ENCODE measurements at places on chromosomes 16 and 17. TPM values are rescaled to one million over a fixed set of nuclear protein-coding genes. Genes with fewer than 3 reads are reported as not detected.

- no peak for DNase-seq
These were observed 50.8 kb downstream of the TOM1L2 start for GRCh38 chr17:17921192-17922069.

Gene TOP2A
- 1.4 TPM for total RNA-seq

DNA sequence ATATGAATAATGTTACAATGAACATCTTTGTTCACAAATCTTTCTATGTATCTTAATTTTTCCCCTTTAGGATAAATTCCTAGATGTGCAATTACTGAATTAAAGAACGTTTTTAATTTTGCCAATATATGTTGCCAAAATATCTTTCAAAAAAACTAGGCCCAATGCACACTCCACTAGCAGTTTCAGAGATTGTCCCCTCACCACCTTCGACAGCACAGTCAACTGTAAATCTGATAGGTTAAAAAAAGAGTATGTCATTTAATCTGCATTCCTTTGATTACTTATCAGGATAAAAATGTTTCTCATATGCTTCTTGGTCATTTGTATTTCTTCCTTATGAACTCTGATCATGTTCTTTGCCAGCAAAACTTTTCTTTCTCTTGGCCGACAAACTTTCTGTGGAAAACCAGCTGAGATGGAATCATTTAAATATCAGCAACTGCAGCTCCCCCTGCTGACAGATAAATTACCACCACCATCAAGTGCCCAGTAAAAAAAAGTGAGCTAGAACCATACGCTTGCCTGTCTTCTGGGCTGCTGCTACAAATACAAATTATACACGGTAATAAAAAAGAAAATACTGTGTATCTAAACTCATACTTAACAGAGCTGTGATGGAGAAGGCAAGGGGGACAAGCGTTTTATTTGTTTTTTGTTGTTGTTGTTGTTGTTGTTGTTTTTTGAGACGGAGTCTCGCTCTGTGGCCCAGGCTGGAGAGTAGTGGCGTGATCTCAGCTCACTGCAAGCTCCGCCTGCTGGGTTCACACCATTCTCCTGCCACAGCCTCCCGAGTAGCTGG is 19.6 kb upstream of the KANSL1 start:
- DNase-seq = peak; percentile 92

GRCh38 chr17:45284176-45285140 is 22.6 kb upstream of the SPATA32 start:
- no peak for DNase-seq

GRCh38 chr17:29577385-29578211 is 9.1 kb downstream of the TP53I13 start:
- DNase-seq = no peak

GRCh38 chr17:7955414-7956227 is 23.6 kb downstream of the CNTROB start:
- no peak for DNase-seq

- no peak for DNase-seq
These were observed 46.5 kb downstream of the VAT1L start for GRCh38 chr16:77834635-77835540.

GRCh38 chr16:1471569-1472194 is 3.1 kb downstream of the CLCN7 start:
- DNase-seq = no peak

Gene KCNJ18
- not detected for total RNA-seq

Gene ABCA9
- 26.6 TPM for total RNA-seq

Gene ZNF385C
- total RNA-seq = not detected

- DNase-seq = no peak
These were observed 19.3 kb downstream of the PEMT start for GRCh38 chr17:17572010-17572785.

DNA sequence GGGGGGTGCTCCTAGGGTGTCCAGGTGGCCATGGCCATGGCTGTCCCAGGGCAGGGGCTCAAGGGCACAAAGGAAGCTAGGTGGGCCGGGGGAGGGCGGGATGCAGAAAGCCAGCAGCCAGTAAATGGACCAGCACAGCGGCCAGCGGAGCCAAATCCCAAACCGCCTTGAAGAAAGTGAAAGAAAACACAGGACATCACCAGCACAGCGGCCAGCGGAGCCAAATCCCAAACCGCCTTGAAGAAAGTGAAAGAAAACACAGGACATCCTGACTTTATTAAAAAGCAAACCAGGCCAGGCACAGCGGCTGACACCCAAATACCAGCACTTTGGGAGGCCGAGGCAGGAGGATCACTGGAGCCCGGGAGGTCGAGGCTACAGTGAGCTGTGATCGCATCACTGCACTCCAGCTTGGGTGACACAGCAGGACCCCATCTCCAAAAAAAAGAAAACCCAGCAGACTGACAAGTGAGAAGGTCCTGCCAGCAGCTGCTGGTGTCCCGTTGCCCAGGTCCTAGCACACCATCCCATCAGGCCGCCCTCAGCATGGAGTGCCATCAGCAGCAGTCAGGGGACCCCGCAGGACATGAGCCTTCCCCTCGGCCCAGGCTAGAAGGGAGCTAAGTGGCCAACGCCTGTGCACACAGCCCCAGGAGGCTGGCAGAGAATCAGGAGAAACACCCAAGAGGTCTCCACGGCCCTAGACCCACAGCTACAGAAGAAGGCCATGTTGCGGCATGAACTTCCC is 17.0 kb downstream of the SLC38A10 start:
- DNase-seq = no peak

DNA sequence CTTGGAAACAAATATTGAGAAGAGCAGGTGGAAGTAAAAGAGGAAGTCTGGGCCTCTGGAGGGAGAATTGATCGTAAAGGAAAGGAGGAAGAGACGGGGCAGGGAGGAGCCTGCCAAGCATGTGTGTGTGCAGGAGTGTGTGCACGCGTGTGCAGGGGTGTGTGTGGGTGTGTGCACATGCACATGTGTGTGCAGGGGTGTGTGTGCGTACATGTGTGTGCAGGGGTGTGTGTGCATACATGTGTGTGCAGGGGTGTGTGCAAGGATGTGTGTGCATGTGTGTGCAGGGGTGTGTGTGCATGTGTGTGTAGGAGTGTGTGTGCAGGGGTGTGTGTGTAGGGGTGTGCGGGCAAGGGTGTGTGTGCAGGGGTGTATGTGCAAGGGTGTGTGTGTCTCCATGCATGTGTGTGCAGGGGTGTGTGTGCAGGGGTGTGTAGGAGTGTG is 10.0 kb downstream of the CEP295NL start:
- no peak for DNase-seq

- no peak for DNase-seq
These were observed 607 bp upstream of the NCOR1 start for GRCh38 chr17:16215965-16216316.

DNA sequence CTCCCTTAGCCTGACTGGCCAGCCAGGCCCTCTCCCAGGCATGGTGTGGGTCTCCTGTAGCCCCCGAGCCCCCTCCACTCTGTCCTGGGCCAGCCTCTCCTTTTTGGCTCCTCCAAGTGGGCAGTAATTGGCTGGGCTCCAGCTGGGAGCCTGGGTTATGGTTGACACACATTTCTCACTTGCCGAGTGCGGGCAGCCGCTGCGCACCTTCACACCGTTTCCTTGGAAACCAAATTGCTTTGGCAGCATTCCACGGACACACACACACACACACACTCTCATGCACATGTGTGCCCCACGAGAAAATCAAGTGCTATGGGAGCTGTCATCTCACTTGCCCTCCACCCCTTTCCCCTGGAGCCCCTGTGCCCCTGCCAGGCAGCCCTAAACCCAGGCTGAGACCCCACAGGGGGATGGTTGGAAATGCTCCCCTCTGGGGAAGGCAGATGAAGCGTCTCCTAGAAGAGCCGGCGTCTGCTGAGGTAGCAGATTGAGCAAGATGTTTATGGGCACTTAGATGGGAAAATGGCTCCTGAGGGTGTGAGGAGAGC is 402.7 kb upstream of the TNRC6C start:
- no peak for DNase-seq

DNA sequence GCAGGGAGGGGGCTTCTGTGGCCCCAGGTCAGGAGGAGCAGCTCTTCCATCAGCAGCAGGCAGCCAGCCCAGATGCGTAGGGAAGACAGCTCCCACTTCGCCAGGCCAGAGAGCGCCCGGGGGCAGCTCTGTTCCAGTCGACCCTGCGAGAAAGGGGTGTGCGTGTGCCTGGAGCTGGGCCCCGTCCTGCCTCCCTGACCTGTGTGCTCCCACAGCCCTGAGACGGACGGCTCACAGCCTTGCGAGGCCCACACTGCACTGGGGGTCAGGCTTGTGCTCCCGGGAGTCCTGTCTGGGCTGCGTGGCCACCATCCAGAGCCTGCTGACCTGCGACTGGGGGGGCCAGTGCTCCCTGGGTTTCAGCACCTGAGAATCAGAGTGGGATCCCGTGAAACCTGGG is 469 bp upstream of the MSLN start:
- no peak for DNase-seq

- peak; percentile 37 for DNase-seq
These were observed 13.4 kb upstream of the MEIOC start for GRCh38 chr17:44642834-44643233.

GRCh38 chr16:58417035-58417434 is 24.8 kb downstream of the GINS3 start:
- DNase-seq = no peak

GRCh38 chr16:70715860-70716357 is 30.1 kb upstream of the MTSS2 start:
- DNase-seq = no peak

Gene PLEKHG4
- 3.0 TPM for total RNA-seq

- no peak for DNase-seq
These were observed 13.9 kb downstream of the KDM8 start for GRCh38 chr16:27217256-27217655.

DNA sequence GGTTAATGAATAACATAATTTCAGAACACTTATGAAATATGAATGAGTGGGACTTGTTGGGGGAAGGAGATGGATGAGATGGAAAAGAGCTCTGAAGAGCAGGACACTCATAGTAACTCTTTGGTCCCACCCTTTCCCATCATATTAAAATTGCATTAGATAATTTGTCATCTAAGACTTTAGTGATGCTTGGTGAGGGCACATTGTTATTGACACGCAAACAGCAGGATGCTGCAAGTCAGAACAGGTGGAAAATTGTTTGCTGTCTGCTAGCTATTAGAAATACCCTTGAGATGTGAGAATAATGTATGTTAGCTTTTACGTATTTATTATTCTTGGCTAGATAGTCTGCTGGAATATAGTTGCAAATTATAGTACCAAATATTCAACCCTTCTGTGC is 75.7 kb downstream of the TANC2 start:
- no peak for DNase-seq

- no peak for DNase-seq
These were observed 4.1 kb downstream of the SYNRG start for GRCh38 chr17:37605081-37605480.

Gene RANBP10
- 6.1 TPM for total RNA-seq

Gene SCNN1B
- total RNA-seq = 4.0 TPM

DNA sequence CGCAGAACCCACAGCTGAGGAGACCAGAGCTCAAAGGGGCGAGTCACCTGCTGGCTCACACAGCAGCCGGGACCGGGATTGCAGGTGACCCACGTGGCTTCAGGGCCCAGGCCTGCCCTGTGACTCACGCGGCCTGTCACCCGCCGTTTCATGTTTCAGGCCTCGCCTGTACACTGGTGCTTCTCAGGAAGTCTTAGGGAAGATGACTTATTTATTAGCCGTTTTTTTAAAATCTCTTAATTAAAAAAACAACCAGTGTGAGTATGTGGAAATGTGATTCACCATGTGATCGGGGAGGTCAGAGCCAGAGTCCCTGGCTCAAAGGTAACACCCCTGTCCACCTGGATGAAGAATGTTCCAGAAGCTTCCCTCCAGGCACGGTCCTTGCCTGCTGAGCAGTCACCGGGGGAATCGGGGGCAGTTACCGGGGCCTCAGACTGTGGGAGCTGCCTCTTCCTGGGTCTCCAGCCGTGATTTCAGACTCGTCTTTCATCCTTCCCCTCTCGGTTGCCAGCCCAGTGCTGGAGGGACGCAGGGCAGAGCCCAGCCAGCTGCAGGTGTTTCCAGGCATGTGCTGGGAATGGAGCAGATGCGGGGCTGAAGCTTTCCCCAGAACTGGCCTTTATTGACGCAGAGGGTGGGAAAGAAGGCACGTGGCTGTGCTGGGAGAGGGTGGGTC is 49.3 kb downstream of the CMIP start:
- no peak for DNase-seq

Data from esophagus muscularis mucosa (tissue), 4 donors.